ENCODE measurements at places on chromosomes 2 and 18.

- no peak for DNase-seq
Observed at GRCh38 chr2:46366668-46367052, 69.5 kb downstream of the EPAS1 start.

GRCh38 chr2:188701836-188702235 is 272.3 kb upstream of the COL3A1 start:
- no peak for DNase-seq

- no peak for DNase-seq
Observed at GRCh38 chr18:34740101-34740500, 30.0 kb downstream of the DTNA start.

DNA sequence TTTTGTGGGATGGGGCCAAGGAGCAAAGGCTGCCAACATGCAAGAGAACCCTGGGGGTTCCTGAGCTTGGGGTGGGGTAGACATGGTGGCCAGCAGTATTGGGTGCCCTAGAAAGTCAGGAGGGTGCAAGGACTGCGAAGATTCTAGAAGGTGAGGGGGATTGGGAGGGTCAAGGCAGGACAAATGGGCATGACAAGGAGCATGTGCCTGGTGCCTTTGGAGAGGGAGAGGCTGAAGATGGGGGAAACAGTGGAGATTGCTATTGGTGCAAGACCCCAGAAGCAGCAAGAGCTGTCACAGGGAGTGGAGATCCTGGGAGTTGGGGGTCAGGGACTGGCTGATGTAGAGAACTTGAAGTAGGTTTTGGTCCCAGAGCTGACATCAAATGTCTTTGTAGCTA is 7.5 kb downstream of the B3GNT2 start:
- no peak for DNase-seq

GRCh38 chr18:59453468-59453961 is 94.5 kb upstream of the LMAN1 start:
- DNase-seq: no peak

- DNase-seq: no peak
Observed at GRCh38 chr2:42140496-42140895, 28.7 kb upstream of the EML4 start.

GRCh38 chr2:176595986-176596385 is 326.7 kb downstream of the MTX2 start:
- DNase-seq: no peak

Data from RWPE1 (cell line).